Activated CD4-positive, alpha-beta T cell treated with anti-CD3 and anti-CD28 coated beads, Interleukin-2, amount 10 ng/mL, durations not matched to agents 7 days and 5 days (primary cell): ENCODE measurements at places on chromosomes 1 and 21.
A peak's percentile ranks its signal among the peaks of the same experiment; 100 is the strongest.

- DNase-seq: no peak
Measured at GRCh38 chr1:24362982-24363614, 43.9 kb downstream of the GRHL3 start.

GRCh38 chr1:30444850-30445249, 278.5 kb downstream of the MATN1 start:
- no peak for DNase-seq

GRCh38 chr1:28195780-28196179, 19.3 kb upstream of the PTAFR start:
- no peak for DNase-seq

- no peak for DNase-seq
Measured at GRCh38 chr1:115120296-115120695, 31.0 kb upstream of the TSPAN2 start.

- no peak for DNase-seq
Measured at GRCh38 chr1:77802026-77802425, 22.6 kb downstream of the MIGA1 start.

DNA sequence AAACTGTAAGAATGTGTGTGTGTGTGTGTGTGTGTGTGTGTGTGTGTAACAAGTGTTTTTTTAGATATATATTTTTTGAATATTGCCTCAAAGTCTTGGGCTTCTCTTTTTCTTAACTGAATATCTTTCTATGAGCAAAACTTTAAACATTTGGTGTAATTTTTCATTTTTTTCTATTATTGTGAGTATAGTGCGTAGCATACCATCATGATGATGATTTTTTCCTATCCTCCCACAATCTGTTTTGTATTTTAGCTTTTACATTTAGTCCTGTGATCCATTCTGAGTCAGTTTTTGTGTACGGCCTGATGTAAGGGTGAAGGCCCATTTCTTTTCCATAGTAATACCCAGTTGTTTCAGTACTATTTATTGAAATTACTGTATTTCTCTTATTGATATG, 680.6 kb downstream of the TTLL7 start:
- DNase-seq: no peak

DNA sequence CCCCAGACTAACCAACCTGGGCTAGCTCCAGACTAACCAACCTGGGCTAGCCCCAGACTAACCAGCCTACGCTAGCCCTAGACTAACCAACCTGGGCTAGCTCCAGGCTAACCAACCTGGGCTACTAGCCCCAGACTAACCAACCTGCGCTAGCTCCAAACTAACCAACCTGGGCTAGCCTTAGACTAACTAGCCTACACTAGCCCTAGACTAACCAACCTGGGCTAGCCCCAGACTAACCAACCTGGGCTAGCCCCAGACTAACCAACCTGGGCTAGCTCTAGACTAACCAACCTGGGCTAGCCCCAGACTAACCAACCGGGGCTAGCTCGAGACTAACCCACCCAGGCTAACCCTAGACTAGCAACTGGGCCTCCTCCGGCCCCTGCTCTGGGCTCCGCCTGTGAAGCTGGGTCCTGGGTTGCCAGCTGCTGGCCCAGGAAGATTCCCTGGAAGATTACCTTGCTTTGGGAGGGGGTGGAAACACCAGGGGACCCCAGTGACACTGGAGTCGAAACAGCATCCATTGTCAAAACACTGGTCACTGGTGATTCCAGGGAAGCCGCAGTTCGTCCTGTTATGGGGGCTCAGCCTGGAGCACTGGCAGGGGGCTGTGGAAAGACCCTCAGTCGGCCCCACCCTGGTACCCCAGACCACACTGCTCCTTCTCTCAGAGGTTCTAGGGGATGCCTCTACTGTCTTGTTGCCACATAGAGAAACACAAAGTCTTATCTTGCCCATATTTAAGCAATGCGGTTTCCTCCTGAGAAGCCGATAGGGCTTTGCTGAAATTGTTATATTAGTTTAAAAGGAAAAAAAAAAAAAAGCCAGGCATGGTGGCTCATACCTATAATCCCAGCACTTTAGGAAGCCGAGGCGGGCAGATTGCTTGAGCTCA, 1.1 kb downstream of the TFF2 start:
- DNase-seq: no peak

GRCh38 chr21:45863751-45864150, 117.8 kb upstream of the COL6A1 start:
- no peak for DNase-seq

GRCh38 chr1:9108056-9108665, 20.7 kb downstream of the GPR157 start:
- DNase-seq: no peak

- DNase-seq: no peak
Measured at GRCh38 chr1:17630048-17630830, 90.7 kb downstream of the ARHGEF10L start.

DNA sequence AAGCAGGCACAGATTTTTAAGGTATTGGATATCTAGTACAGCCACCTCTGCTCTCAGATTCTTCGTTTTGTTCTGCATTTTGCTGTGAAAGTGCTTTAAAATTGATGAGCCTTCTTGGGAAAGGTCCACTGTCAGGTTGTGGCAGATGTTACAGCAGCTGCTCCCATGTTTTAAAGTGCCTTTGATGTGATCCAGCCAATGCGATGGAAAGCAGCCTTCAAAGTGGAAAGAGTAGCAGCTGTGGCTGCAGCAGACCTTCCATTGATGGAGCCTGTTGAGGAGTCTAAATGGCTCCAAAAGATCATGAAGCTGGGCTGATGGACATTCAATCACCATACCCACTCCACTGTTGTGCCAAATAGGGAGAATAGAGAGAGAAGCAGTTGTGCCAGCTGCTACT, 816.9 kb downstream of the PLA2G4A start:
- DNase-seq: no peak

GRCh38 chr21:41726970-41727783, 39.7 kb downstream of the RIPK4 start:
- DNase-seq: no peak

DNA sequence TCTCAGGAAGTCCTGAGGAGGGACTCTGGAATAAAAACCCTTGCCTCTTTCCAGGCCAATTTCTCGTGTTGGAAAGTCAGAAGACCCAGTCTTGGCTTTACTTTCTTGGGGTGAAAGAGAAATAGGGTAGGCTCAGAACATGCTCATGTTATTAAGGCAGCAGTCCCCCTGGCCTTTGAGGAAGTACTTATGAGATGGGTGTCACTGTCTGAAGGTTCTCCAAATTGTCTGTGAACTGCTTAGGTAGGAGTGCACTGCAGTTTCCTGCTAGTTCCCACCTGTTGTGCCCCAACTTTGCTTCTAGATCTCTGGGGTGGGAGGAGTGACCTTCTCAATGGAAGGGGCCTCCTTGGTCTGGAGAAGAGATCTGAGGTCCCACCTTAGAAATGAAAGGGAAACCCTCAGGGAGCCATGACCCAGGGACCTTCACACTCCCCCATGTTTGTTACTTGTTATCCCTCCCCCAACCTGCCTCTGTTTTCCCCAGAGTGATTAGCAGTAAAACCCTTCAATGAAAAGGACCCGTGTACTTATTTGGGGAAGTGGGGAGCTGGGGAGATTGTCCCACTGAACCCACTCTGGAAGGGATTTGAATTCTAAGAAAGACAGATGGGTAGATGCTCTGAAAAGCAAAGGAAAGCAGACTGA, 5.7 kb downstream of the ZNF691 start:
- no peak for DNase-seq

- DNase-seq: no peak
Measured at GRCh38 chr21:31616216-31616615, 43.3 kb upstream of the SOD1 start.

- no peak for DNase-seq
Measured at GRCh38 chr1:223227031-223227430, 84.0 kb upstream of the TLR5 start.

- DNase-seq: no peak
Measured at GRCh38 chr1:27316860-27317259, 5.1 kb upstream of the TMEM222 start.

DNA sequence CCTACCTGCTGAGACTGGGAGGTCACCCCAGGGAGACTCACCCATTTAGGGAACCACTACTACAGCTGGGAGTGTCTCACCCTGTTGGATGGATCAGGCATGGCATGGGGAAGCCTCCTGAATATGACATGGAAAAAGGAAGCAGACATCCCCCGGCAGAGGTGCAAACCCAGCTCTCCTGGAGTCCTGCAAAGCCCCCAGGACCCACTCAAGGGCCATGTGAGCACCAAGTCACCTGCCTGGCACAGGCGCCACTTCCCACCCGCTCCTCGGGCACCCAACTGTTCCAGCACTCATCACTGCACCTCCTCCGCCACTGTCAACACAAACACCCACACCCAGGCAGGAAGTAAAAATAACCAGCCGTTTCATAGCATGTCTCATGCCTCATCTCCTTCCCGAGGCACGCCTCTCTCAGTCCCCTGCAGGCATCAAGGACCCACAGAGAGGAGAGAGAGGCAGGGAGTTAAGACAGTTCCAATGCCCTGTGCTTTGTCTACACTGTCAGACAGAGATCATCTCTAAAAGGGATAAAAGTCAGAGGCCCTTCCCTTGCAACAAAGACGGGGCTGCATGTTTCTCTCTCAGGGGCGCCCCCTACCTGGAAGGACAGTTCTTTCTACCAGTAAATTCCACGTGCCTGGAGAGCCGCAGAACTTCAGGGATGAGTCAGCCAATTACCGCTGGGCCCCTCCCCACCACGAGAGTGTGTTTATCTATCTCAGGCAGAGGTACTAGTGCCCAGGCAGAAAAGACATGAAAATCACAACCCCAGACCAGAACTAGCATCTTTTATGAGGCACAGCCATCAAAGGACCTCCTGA, 150.1 kb upstream of the SOD1 start:
- peak; percentile 88 for DNase-seq

- DNase-seq: no peak
Measured at GRCh38 chr1:40919475-40920011, 57.4 kb upstream of the CITED4 start.

GRCh38 chr1:218439541-218440295, 94.6 kb downstream of the TGFB2 start:
- no peak for DNase-seq

DNA sequence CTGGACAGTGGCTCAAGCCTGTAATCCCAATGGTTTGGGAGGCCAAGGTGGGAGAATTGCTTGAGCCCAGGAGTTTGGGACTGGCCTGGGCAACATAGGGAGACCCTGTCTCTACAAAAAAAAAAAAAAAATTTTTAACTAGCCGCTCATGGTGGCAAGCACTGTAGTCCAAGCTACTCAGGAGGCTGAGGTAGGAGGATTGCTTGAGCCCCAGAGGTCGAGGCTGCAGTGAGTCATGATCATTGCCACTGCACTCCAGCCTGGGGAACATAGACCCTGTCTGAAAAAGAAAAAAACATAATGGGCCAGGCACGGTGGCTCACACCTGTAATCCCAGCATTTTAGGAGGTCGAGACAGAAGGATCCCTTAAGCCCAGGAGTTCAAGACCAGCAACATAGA, 5.3 kb downstream of the SPATC1L start:
- no peak for DNase-seq

- DNase-seq: no peak
Measured at GRCh38 chr1:164855716-164856329, 296.8 kb downstream of the PBX1 start.

- DNase-seq: no peak
Measured at GRCh38 chr21:41142051-41142795, 25.7 kb upstream of the BACE2 start.

DNA sequence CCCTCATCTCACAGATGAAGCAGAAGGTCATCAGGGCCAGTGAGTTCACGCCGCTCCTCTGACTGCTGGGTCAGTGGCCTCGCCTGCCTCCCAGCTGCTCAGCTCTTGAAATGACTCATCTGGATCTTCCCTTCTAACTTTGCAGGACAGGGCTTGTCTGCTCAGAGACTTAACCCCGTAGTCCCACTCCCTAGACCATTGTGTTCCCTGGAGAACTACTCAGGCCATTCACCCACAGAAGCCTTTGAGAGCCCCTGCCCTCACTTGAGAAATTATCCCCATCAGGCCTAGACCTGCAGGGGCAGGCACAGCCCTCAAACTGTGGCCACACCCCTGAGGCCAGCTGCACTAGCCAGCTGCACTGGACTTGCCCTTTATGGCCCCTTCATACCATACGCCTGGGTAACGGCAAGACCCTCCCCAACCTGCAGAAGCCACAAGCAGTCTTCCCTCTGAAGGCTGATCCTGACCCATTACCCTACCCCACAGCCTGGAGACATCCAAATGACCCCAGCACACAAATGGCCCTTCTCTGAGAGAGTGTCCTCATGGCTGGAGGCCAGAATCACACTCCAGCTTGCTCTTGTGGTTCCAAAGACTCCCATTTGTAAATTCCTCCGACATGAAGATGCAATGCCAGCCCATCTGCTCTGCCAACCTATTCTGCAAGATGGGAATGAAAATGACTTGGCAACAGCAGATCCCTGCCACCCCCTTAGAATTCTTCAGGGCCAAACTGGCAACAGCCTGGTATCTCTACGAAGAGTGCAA, 33.2 kb downstream of the RCSD1 start:
- no peak for DNase-seq

DNA sequence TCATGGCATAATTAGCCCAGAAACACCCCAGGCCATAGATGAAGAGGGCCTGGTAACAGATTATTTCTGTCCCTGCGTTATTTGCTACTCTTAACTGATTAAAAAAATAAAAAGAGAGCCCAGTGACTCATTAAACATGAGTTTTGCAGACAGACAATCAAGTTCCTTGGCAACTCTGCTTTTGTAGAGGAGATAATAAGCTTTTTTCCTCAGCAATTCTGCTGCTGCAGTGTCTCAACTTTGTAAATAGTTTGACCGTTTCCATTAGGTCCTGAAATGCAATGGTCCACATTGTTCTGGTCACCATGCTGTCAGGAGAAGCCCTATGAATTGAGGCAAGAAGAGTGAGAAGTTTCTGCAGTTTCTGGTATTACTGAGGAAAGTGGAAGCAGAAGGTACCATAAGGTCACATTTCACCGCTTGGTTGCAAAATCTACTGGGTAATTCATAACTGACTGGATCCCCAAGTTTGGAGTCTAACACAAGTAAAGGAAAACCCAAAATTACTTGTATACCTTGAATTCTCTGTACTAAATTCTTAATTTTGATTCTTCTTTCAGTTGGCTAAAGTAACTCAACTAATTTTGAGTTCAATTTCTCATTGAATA, 139.5 kb downstream of the ZZZ3 start:
- DNase-seq: no peak

GRCh38 chr1:33471416-33471815, 1.0 kb upstream of the ZSCAN20 start:
- no peak for DNase-seq

DNA sequence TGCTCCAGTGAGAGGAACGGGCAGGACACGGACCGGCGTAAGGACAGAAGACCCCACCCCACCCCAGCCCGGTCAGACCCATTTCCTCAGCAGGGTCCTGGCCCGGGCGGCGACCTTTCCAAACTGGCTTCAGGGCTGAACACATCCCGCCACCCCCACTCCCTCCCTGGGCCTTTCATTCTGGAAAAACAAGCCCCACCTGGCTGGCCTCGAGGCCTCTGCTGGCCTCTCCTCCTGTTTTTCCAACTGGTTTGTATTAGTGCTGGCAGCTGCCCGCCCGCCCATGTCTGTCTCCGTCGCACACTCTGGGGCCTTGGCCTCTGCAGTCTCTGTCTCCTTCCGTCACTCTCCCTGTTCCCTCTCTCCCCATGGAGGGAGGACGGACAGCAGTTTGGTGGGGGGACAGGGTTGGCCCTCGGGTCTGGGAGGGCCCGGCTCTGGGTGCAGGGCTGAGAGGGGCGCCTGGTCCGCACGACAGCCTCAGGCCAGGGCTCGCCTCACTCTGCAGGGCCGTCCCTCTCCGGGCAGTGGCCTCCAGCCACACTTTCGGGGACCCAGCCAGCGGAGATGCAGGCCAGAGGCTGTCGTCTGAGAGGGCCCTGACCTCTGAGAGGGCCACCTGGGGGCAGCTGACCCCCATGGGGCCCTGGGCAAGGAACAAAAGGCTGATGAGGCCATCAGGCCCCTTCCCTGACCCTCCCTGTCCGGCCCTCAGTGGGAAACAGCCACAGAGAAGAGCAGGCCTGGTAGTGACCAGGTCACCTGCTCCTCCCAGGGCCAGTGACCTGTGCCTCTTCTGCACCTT, 1.5 kb upstream of the MXRA8 start:
- no peak for DNase-seq
